ENCODE measurements at places on chromosomes 2 and 18.

- no peak for DNase-seq
Observed at GRCh38 chr2:237430861-237431260, 16.9 kb upstream of the COL6A3 start.

GRCh38 chr2:134412639-134412999 is 158.7 kb downstream of the MGAT5 start:
- no peak for DNase-seq

DNA sequence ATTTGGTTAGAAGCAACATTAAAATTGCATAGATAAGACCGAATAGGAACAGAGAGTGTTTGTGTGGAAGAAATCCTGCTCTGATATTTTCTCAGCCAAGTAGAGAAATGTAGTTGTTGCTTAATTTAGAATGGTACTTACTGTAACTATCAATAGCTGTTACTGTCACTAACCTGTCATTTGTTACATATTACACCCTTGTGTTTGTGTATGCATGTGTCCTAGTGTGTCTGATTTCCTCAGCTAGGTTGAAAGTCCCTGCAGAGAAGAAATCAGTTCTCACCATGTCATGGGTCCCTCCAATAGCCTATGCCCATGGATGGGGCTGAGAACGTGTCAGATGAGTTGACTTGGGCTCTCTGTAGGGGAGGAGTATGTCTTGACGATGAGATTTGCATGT is 94.4 kb downstream of the SPTBN1 start:
- DNase-seq = no peak

DNA sequence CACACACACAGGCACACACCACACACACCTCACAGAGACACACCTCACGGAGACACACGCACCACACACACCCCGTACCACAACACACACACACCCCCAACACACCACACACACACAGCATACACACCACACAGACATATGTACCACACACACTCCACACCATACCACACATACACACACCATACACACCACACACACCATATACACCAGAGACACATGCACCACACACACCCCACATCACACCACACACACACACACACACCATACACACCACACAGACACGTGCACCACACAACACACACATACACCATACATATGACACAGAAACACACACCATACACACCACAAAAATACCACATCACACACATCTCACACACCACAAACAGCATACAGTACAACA is 850.7 kb downstream of the RNF144A start:
- no peak for DNase-seq

DNA sequence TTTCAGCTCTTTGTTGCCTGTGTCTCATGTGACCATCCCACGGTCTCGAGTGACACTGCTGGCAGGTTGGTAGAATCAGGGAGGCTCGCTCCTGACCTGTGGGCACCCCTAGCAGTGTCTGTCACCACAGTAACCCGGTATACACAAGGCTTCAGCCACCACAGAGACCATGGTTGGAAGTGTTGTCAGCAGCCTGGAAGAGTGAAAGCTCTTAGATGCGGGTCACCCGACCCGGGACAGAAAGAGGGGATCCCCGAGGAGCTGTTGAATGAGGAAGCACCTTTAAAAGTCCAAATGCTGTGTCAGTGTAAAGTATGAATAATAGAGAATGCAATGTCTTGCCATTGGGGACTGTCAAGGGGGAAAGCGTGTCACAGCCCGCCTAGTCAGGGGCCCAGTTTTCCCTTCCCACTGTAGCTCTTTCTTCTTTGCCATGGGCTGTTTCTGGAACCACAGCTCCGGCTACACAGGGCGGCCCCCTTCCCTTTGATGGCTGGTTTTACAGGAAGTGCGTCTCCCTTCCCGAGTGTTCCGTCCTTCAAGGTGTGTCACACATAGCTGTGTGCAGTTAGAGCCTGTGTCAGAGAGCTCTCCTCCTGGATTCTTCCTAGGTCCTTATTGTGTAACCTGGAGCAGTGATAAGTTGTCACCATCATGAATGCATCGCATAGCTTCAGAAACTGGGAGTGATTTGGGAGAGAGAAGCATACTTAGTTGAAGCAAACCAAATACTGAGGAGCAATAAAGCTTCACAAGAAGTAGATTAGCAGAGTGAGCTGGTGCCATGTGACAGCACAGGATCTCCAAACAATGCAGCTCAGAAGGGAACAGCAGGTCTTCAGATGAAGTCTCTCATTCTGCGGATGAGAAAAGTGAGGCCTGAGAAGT is 81.4 kb downstream of the MTCL1 start:
- no peak for DNase-seq

DNA sequence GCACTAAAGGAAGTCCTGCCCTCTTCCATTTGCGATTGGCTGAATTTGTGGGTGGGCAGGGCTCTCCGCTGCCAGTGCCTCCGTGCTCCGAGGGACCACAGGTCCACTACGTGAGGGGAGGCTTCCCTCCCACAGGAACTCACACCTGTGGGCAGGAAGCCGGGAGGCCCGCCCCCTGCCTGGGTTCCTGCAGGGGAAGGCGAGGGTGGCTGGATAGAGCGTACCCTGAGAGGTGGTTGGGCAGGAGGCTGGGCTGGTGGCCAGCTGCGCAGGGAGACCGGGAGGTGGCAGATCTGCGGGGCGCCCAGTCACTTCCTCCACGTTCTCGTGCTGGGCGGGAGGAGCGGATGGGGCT is 47.0 kb upstream of the PTH2R start:
- DNase-seq = no peak

- no peak for DNase-seq
Observed at GRCh38 chr18:13178976-13179375, 39.6 kb upstream of the LDLRAD4 start.

DNA sequence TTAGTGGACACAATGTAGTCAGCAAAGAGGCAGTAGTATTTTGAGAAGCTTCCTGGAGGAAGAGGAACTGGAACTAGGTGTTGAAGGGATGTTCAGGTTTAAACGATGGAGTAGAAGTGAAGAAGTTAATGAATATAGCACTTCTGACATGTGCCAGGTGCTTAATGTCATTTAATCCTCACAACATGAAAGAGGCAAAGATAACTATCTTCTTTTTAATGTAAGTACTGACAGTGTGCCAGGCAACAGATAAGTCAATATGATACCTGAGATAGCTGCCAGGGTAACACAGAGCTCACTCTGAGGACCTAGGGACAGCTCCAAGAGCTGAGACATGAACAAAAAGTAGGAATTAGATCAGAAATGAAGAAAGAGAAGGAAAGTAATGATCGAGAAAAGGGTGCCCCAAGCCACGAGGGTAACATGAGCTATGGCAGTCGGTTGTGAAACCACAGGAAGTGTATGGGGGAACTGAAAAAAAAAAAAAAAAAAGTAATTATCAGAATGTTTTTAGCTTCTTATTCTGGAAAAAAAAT is 140.7 kb downstream of the RNF144A start:
- no peak for DNase-seq

GRCh38 chr18:25815659-25816058 is 274.8 kb downstream of the SS18 start:
- DNase-seq = no peak

- no peak for DNase-seq
Observed at GRCh38 chr18:31446854-31447253, 687 bp upstream of the DSG3 start.

DNA sequence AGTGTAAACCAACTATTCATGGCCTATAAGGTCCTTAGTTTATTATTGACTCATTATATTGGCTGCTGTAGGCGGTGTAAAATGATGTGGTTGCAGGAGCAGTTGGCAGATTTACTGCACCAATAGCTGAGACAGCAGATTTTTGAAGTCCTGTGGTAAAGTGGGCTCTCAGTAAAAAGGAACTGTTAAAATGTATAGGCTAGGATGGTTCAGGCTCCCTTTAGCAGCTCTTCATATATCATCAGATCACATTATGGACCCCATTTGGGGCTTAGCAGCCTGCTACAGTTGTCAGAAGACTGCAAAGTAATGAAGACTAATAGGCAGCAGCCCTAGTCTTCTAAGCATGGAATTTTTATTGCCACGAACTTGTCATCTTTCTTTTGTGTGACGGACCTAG is 27.8 kb downstream of the MTX2 start:
- DNase-seq = no peak

DNA sequence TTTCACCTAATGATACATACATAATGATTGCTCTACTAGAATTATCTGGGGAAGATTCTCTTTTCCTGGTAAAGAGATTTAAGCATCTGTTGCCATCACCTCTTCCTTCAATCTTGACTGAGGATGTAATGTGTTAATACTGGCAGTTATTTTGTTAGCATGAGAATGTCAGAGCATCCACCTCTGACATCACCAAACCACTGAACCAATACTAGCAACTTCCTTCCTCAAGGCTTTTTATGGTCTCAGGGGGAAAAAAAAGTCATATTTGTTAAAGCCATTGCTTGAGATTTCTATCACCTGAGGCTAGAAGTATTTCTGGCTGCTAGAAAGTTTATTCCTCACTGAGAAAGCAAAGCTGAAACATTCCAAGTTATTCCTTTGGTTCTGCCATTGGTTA is 48.5 kb downstream of the DSEL start:
- no peak for DNase-seq

GRCh38 chr2:9747396-9747795 is 95.9 kb upstream of the TAF1B start:
- no peak for DNase-seq

GRCh38 chr2:165886487-165887146 is 67.0 kb downstream of the TTC21B start:
- DNase-seq = no peak
